ENCODE measurements at places on chromosomes 12 and 14.

DNA sequence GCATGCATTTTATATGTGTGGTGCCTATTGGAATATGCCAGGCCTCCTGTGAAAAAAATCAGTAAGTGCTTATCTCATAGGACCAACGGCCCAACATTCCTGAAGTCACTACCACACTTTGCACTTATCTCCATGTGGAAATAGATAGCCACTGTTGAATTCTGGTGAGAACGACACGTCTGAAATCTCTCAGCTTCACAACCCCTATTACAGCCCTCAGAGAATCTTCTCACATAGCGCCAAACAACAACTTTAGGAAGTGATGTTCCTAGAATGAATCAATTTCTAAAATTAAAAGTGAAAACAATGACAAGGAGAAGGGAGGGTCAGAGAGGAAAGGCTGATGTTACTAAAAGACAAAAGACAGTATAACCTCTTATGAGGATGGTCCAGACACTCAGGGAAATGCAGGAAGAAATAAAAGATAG lies 270.8 kb upstream of the BTG1 start:
- no peak for DNase-seq

- DNase-seq, result no peak
Observed at GRCh38 chr12:113049976-113050742, 6.4 kb upstream of the DTX1 start.

DNA sequence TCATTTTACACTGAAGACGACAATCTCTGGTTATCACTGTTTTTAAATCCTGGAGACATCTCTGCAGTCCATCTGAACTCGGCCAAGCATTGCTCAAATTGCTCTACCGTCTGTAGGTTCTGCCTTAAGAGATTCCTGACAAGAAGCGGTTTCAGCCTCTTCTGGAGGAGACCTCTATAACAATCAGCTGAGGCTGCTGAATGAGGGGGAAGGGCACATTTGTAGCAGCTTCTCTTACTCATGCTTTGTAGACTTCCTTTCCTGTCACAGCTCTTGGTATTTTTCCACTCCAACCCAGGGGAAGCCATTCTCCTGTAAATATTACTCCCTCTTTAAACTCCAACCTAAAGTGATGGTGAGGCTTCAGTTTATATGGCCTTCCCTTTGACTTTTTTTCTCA lies 3.0 kb downstream of the ARG2 start:
- no peak for DNase-seq

DNA sequence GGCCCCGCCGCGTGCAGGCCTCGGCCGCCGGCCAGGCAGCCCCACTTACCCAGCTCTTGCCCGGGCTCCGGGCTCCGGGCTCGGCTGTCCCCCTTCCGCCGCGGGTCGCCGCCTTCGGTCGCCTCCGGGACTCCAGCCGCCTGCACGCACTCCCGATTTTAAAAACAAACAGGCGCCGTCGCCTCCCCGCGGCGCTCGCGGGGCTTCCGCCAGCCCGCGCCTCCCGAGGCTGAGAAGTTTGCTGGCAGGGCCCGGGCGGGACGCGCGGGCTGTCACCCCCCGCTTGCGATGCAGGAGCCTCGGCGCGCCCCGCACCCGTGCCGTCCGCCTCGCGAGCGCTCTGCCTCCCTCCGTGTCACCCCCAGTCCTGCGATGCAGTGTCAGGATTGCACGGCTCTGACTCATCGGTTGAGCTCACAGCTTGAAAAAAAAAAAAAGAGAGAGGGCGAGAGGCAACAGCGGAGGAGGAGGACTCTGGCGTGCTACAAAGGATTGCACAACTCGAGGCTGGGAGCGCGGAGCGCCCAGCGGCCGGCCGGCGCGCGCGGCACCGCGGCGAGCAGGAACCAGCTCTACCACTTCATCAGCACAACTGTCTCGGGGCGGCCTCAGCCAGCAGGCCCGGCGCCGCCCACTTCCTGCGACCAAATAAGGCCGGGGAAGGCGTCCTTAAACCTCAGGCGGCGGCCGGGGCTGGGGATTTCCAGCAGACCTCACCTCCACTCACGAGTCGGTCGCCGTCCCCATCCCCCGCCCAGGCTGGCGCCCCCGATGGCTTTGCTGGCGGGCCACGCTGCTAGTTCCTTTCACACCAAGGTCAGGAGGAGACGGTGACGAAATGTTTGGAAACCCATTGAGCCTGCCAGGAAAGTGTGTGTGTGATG lies 45.8 kb upstream of the PNMA1 start:
- peak; percentile 97 for DNase-seq

DNA sequence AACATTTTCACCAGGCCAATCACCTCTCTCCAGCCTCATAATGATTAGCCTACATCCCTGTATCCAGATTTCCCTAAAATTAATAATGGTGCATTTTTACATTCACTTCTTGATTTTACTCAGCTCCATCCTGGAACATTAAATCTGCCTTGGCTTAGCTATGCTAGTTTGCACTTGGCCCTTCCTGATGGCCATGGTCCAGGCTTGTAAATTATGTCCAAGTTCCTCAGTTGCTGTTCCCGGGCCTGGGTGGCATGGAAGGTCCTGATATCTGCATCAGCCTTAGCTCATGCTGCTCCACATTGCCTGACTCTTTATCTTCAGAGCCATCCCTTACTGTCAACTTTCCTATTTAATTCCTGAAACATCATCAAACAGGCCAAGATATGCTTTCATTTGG lies 11.1 kb upstream of the METTL17 start:
- DNase-seq, result no peak

DNA sequence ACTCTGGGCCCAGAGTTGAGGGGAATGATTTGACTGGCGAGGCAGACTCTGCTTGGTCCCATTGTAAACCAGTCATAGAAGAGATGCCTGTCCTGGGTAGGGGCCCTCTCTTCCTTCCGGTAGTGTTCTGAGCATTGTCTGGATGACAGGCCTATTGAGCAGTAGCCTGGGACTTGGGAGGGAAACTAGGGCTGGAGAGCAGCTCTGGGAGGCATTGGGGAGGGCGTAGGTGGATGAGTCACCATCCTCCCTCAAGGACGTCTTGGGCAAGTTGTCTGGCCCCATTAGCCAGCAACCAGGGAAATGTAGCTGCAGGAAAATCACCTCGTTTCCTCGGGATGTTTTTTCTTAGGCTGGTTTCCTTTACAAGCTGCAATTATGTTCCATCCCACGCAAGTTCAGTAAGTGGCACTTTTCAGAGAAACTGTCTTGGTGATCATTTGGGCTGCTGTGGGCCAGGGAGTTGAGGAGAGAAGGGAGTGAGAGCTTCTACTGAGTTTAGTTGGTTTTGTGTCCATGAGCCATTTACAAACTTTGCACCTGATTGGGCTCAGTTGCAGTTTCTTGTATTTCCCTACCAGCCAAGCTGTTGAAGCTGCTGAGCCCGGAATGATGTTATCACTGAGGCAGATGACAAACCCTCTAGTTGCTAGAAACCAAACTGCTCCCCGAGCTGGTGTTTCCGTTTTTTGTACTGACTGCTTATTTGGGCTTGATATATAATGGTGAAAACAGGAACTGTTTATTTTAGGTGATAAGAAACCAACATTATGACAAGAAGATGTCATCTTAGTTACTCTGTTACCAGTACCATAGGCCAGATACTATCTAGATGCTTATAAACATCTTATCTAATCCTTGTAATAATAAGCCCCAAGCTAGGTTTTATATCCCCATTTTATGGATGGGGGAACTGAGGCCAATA lies 147.6 kb downstream of the CHST11 start:
- peak; percentile 42 for DNase-seq

DNA sequence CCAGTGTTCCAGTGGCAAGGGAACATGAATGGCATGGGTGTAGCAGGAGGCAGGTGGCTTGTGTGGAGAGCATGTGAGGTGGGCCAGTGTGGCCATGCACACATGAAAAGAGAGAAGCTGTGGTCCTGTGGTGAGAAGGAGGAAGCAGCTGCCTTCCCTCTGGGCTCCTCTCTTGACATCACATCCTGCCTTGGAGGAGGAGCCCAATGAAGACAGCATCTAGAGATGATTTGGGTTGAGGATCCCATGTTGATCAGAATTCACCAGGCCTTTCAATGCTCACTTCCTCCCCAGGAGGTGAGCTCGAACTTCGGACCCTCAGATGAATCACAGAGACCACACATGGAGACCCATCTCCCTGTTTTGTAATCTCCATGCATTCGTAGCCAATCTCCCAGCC lies 82.6 kb downstream of the LRRC74A start:
- DNase-seq, result no peak

GRCh38 chr12:29155079-29155478 lies 6.0 kb downstream of the FAR2 start:
- DNase-seq, result no peak

DNA sequence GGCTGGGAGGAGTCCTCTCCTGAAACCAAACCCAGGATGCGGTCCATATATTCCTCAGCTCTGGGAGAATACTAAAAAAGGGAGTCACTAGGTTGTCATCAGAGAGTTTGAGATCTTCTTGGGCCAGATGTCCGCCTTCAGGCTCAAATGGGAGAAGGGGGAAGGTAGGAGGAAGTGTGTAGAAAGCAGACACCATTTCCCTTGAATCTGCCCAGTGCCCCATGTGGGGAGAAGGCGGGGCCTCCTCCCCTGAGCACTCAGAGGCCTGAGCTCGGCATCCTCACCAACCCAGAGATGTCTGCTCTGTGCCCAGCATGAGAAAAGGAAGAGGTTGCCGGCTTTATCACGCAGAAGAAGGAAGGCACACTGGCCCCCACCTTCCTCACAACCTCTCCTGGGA lies 37.3 kb downstream of the LTBP2 start:
- no peak for DNase-seq

DNA sequence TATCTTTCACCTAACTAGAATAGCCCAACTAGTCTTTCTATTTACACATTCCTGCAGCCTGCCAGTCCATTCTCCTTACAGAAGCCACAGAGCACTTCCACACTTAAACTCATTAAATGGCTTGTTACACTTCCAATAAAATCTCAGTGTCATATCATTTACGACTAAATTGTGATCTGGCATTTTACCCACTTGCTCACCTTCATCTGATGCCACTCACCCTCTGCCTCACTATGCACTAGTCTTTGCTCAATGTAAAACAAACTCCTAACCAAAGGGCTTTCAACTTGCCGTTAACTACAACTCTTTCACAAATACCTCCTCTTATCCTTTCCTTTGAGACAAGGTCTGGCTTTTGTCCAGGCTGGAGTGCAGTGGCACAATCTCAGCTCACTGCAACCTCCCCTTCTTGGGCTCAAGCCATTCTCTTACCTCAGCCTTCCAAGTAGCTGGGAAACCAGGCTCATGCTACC lies 24.1 kb downstream of the YAF2 start:
- DNase-seq, result no peak

DNA sequence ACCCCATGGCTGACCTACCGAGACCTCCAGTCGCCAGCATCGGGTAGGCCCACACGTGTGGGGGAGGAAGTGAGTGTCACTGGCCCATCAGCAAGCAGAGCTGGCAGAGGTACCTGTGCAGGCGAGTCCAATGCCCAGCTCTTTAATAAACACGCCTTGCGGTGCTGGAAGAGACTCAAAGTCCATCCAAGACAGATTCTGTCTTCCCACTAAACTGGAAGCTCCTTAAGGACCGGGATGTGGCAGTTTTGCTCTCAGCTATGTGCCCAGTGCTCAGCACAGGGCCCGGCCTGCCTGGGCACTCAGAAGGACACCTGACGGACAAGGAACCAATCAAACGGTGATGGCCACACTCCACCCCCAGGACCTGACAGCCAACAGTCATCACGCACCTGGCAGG lies 65.0 kb downstream of the ITPK1 start:
- no peak for DNase-seq

DNA sequence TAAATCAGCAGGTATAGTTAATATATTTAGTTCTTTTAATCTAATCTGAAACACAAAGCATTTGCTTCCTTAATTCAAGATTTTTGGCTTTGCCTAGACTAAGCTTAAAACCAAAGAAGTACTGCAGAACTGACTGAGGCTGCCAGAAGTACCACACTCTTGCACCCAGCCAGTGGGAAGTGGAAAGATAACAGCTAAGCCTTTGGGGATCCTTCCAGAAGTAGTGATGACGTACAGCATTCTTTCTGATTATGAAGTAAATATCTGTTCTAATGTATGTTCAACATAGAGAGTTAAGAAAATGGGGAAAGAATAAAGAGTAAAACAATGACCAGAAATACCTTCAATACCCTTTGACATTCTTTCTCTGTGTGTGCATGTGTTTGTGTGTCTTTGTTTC lies 19.3 kb downstream of the NTF3 start:
- no peak for DNase-seq

DNA sequence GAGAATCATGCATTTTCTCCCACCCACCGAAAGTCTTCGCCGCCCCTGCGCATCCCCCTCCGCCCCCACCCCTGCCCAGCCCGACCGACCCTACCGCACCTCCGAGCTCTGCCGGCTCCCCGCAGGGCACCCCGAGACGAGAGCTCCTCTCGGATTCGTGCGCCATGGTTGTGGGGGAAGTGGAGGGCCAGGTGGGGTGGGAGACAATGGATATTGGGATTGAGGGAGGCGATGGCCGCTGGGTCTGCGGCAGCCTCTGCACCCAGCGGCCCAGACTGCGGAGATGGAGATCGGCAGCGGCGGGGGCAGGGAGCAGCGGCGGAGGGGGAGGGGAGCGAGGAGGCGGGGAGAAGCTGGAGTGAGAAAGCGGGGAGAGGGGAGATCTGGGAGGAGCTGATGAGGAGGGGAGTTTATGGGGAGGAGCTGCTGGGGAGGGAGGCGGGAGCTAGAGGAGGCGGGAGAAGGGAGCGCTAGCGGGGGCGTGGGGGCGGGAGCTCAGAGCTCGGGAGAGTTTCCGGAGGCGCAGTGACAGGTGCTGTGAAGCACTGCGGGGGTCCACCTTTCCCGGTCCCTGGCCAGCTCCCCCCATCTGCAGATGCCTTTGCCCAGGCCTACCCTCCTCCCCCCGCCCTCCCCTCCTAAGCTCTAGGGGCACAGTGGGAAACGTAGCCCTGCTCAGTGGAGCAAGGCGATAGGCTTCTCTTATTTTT lies at the start of gene SALL2:
SALL2 (minus strand) TSS at position 385 of the 710 bp plus-strand sequence; CDS start at position 166, 219 bp downstream.
- DNase-seq, result peak; percentile 35

GRCh38 chr12:15712823-15713660 lies 76.1 kb downstream of the EPS8 start:
- no peak for DNase-seq

GRCh38 chr12:288687-289086 lies 26.1 kb upstream of the SLC6A13 start:
- DNase-seq, result no peak

DNA sequence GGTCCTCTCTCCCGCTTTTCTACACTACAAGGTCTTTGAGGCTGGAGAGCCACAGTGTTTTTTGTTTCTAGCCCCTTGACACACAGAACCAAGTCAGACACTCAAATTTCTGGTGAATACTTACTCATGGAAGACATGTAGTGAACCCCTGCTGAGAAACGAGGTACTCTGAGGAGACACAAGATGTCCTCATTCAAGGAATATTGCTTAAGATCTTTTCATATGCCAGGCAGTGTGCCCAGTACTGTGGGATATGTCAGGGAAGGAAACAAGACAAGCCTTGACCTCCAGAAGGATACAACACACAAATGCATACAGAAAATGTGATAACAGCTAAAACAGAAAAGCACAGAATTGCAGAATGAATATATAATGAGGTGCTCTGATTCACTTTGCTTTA lies 75.9 kb downstream of the TMTC1 start:
- no peak for DNase-seq

DNA sequence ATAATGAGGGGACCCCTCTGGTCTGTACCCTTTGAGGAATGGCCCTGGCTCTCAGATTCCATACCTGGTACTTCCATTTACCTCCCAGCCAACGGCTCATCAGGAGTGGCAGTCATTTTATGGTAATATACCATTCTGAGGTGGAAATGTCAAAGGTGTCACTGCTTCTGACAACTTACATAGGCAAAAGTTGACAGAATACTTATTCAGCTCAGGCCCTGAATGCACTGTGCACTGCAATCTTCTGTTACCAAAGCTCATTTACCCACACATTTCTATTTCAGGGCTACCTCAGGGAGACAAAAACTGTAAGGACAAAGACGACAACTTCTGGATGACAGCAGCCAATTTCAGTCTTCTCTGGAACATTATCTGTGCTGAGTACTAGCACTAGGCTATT lies 212.2 kb upstream of the TMEM260 start:
- DNase-seq, result no peak

Measured in stimulated activated CD4-positive, alpha-beta T cell treated with anti-CD3 and anti-CD28 coated beads, Interleukin-12 subunit alpha, Interleukin-12 subunit beta, amount 100 ng/mL, for 24 hours (primary cell).